ENCODE measurements at places on chromosomes 6 and 20.
A peak's percentile ranks its signal among the peaks of the same experiment; 100 is the strongest.

DNA sequence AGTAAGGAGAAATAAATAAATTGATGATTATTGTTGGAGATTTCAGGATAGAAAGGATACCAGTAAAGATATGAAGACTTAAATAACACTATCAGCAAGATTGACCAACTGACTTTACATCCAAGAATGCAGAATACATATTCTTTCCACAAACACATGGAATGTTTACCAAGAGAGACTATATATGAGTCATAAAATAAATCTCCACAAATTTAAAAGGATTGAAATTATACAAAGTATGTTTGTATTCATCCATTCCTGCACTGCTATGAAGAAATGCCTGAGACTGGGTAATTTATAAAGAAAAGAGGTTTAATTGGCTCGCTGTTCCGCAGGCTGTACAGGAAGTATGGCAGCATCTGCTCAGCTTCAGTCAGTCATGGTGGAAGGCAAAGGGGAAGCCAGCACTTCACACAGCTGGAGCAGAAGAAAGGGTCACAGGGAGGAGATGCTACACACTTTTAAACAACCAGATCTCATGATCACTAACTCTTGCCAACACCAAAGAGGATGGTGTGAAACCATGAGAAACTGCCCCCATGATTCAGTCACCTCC, 56.7 kb upstream of the TNFRSF21 start:
- no peak for DNase-seq

DNA sequence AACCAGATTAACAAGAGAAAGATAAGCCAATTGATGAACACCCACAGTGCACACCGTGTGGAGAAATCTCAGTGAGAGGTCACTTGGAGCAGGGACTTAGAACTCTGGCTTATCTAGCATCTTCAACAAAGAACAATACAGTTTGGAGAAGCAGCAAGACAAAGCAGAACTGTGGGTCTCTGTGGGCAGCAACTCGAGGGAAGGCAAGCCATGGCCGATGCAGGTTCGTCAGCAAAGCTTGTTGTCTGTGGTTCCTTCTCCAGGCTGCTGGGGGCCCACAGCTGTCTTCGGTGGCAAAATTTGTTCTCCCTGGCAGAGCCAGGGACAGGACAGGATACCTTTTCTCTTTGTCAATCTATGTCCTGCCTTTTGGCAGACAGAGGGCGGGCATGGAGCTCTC, 22.1 kb downstream of the RPP40 start:
- DNase-seq: no peak

DNA sequence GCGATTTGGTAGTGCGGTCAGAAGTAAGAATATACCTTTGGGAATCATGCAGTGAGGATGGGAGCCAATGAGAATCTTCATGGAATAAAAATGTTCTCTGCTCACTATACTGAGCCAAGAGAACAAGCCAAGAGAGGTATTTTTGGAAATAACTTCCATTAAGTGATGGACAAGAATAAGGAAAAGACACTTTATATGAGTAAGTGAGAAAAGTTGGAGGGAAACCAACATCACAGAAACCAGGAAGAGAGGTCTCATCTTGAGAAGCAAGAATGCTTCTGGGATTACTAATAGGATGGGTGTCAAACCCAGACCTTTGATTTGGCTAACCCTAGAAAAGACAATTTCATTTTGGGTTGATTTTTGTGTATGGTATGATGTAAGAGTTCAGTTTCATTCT, 181.2 kb upstream of the JAG1 start:
- DNase-seq: no peak

- peak; percentile 52 for DNase-seq
Observed at GRCh38 chr6:26311385-26312095, 53.5 kb upstream of the BTN3A2 start.

DNA sequence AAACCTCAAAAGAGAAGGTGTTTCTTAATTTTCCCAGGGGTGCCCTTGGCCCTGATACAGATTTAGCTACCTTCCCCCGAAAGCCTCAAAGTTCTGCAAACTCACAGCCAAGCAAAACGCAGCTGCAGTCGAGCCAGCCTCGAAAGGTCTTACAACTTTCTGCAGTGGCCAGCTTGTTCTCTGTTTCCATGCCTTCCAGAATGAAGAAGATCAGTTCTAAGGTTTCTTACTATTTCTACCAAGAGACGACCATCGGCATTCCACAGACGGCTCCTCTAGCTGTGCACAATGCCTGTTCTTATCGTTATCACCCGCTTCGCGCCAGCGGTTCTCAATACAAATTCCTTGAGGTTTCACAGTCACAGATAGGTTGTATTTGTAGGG, 28.5 kb upstream of the CCR6 start:
- peak; percentile 21 for DNase-seq

GRCh38 chr6:160058603-160059215, 62.9 kb upstream of the SLC22A1 start:
- no peak for DNase-seq

DNA sequence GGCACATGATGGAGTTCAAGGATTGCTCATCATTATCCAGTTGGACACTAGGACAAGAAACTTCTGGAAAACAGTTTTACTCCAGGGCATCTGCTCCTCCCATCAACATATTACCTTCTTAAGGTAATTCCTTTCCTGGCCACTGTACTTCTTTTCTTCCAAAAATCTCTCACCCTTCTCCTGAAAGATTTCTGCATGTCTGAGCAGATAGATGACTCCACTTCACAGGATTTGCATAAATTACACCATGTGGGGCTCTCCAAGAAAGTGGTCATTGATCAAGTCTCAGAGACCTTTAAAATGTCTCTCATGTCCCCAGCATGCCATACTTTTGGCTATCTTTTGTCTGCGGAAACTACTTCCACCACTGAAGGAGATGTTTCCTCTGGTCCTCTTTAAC, 103.2 kb upstream of the TNFAIP3 start:
- no peak for DNase-seq

DNA sequence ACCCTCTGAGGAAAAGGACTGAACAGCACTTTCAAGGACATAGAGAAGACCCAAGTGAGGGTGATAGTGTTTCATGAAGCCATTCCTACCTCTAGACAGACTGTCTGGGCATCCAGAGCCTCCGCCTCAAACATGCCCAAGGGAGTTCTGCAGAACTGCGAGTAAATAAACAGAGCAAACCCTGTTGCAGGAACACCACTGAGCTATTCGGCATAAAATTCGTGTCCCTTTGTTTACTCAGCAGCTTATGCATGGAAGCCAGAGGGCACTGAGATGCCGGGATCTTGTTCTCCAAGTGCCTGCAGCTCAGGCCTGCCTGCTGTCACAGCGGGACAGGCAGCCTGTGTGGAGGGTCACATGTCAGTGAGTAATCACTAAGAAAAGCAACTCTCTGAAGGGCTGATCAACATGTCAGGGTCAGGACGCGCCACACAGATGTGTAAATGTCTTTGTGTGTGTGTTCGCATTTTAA, 164.9 kb upstream of the HEY2 start:
- DNase-seq: no peak

DNA sequence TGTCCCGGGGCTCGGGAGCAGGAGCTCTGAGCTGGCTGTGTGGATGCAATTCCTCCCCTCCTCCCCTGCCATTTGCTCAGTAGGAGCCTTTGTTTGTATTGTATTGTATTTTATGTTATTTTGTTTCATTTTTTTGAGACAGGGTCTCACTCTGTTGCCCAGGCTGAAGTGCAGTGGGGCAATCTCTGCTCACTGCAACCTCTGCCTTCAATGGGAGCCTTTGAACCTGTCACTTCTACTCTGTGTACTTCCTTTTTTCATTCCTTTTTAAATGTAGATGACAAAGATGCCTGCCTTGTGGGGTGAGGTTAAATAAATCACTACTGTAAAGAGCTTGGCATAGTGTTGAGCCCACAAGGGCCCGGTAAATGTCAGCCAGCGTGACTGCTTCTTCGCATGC, 70.6 kb downstream of the DCDC2 start:
- no peak for DNase-seq

DNA sequence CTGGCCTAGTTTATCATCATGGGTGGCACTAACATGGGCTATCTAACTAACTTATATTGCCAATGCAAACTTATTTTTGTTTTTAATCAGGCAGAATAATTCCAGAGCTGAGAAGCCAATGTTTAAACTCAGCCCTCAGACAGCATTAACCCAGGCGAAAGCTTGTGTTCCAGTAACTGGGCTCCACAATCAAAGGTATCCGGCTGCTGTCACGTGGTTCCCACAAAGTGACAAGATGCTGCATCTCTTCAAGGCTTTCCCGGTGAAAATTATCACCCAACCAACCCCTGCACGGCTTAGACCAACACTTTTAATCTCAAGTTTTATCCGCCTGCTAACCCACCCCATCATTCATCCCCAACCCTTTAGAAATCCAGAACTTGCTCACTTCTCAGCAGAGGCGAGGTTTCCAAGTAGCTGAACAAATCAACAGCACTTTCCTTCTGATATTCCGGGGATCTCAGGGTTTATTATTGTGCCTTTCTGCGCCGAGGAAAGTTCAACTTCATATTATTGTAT, 885 bp downstream of the MTCL3 start:
- DNase-seq: no peak

DNA sequence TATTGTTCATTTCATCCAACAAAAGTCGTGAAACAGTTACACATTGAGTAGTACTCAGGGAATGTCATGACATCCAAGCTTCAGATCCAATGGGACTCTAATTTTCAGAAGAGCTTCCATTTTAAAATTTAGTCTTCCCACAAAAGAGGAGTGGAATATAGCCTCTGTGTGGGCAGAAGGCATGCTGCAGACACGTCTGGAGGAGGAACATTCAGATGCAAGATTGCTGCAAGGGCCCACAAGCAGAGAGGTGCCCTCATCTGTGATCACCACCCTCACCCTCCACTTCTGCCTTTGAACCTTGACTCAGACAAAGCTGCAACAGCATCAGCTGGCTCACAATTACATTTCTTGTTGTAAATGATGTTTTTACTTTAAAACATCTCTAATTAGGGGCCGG, 29.9 kb downstream of the NRN1 start:
- DNase-seq: no peak

DNA sequence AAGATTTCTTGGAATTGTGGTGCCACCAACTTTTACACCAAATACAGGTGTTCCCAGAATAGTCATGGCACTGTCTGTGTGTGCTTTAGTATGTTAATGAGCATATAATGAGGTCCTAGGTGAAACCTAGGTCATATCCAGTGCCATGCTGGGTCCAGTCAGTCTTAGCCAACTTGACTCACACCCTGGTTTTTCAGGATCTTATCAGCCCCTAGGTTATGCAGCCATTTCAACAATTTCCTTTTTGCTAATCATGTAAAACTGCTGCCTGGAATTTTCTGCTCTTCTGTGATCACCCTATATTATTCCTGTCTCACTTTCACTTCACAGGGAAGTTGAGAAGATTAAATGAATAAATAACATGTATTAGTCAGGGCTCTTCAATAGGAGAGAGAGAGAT, 23.7 kb downstream of the SDHAF4 start:
- DNase-seq: no peak

DNA sequence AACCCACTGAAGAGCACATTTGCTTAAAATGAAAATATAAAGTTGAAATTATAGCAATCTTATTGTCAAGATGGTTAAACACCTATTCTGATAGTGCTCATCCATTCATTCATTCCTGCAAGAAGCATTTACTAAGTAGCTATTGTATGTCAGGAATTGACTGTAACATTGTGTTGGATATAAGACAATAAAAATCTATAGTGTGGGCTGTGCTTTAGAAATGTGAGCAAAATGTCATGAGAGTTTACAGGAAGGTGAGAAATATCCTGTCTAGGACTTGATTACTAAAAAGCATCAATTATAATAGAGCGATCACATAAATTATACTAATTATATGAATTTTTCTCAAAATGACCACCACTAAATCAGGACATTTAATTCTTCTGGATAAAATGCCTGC, 123.0 kb downstream of the HAO1 start:
- DNase-seq: no peak

DNA sequence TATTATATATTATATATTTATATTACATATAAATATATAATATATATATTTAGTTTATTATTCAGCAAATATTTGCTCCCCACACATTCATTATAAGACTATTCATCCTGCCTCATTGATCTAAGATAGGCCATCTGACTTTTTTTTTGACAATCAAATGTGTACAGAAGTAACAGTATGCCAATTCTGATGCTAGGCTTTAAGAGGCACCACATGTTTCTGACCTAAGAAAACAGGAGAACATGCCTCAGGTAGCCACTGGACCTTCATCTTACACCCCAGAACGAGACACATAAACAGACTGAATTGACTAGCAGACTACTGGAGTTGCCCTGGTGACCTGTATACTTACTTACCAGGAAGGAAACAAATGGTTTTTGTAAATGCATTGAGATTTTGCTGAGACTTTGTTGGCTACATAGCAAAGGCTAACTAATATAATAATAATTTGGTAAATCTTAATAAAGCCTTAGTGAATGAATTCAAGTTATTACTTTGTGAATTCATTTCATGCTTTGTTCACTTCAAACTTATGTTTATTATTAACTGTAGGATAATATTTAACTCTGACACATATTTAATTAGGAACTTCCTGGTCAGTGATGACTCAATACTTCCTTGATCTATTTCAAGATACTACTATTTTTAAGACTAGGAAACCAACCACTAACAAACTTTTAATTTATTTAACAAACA, 13.4 kb upstream of the MYO6 start:
- peak; percentile 33 for DNase-seq

DNA sequence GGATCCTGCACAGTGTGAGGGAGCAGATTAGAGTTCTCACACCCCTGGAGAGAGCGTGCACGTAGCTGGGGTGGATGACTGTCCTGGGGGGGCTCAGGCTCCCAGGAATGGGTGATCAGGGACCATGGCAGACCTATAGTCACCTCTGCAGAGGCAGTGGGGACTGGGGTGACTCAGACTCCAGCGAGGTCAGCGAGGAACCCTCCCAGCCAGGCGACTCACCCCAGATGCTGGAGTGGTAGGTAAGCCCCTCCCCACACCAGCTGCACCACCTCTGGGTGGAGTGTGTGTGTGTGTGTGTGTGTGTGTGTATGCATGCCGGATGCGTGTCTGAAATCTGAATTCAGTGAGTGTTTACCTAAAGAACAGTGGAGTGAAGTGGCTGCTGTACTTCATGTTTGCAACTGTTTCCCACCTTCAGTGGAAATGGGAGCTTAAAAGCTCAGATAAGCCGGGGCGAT, 17.4 kb upstream of the GTSF1L start:
- DNase-seq: no peak

DNA sequence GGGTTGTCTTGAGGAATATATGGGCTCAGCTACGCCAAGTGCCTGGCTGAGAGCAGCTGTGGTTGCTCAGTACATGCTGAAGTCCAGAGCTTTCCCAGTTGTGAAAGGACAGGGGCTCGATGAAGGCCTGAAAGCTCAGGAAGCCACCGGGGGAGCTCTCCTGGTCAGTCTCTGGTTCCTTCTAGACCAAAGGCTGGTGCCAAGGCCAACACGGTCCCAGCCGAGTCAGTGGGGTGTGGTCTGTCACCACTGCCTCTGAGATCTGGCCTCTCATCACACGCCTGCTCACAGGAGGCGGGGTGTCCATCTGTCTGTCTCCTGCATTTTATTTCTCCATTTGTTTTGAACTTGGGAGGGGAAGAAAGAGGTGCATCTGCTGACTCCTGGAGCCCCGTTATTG, 4.9 kb upstream of the FAM83C start:
- DNase-seq: no peak

DNA sequence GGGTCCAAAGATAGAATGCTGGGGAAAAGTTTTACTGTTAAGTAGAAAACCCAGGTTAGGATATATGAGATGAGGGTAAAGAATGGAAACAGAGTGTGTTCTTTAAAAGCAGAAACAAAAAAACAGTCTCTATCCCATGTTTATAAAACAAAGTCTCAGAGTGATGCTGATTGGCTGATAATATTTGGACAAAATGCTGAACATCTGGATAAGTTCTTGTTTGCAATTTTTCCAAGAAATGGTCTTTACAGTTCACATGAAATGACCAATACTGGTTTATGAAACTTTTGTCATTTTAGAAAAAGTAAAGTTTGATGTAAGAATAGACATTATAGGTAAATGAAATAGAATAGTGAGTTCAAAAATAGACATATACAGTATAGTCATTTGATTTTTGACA, 96.2 kb upstream of the EYS start:
- DNase-seq: no peak

Data from suppressor macrophage treated with lipopolysaccharide for 1 hour (primary cell).